A549 treated with CORT108297 at 1 μM for 4 hours (cell line): ENCODE measurements at places on chromosomes 6 and 20. TPM values are rescaled to one million over a fixed set of nuclear protein-coding genes. Genes with fewer than 3 reads are reported as not detected.

Gene HCK
- 0.03 to 0.16 TPM (median 0.12 TPM) in 3 of 5 replicates, not detected in the others for total RNA-seq

Gene ADGRF4
- total RNA-seq = 7.4 to 9.6 TPM (median 8.0 TPM) in 5 replicates

Gene ZNF165
- total RNA-seq = 0.93 to 1.1 TPM (median 0.98 TPM) in 5 replicates

Gene ALDH8A1
- 0.11 to 0.16 TPM (median 0.15 TPM) in 5 replicates for total RNA-seq

Gene POU5F1
- total RNA-seq = 4.7 to 6.7 TPM (median 5.3 TPM) in 5 replicates
